ENCODE measurements at places on chromosomes 7 and 10.

DNA sequence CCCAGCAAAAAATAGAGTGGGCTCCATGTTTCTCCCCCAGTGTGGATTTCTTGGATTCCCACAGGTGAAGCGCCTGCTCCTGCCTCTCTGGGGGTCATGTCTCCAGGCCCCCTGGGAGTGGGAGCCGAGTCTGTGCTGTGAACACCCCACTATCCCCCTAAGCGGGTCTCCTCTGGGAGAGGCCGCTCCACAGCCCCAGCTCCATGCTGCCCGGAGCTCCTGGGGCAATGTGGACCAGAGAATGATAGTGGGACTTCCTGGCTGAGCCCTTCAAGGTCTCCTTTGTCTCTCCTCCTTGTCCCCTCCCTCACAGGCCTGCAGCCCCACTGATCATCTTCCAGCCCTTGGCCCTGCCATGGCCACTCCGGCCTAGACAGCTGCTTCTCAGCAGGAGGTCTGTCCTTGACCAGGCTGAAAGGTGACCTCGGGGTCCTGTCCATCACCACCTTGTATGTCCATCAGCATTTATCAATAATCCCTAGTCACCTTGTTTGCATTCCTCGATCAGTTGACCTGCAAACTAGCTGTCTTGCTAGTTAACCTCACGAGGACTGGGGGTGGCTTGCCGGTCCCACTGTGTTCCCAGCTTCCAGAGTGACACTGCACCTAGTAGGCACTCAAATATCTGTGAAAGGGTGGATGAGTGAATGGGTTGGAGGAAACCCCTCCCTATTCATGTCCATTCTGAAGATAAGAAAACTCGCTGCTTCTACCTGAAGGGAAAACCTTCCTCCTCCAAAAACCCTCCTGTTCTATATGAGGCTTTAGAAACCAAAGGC lies 776 bp upstream of the CALML3 start:
- DNase-seq: no peak

DNA sequence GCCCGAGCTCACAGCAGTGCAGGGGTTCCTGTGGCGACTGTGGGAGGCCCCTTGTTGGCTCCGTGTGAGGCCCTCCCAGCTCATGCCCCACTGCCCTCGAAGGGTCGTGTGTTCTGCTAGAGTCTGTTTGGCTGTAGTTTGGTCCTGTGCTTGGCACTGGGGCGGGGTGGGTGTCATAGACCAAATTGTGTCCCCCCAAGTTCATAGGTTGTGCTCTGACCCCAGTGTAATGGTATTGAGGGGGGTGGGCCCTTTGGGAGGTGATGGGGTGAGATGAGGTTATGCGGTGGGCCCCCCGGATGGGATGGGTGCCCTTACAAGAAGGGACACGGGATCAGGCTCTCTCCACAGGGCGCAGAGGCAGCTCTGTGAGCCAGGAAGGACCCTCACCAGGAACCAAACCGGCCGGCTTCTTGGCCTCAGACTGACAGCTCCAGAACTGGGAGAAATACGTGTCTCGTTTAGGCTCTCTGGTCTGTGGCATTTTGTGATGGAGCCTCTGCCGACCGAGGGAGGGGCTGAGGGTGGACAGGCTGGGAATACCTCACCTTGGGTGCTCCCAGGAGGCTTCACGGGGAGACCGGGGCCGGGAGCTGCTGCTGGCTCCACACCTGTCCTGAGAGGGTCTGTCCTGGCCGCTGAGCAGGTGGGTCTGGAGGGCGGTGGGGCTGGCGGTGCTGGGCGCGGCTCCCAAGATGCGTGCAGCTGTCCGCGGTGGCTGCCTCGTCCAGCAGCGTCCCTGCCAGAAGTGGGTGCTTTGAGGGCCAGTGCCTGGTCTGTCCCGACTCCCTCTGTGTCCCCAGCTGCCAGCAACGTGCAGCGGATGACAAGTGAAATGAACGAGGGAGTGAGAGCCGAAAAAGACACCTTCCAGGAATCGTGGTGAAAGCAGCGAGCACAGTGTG lies 89.4 kb downstream of the INPP5A start:
- no peak for DNase-seq

DNA sequence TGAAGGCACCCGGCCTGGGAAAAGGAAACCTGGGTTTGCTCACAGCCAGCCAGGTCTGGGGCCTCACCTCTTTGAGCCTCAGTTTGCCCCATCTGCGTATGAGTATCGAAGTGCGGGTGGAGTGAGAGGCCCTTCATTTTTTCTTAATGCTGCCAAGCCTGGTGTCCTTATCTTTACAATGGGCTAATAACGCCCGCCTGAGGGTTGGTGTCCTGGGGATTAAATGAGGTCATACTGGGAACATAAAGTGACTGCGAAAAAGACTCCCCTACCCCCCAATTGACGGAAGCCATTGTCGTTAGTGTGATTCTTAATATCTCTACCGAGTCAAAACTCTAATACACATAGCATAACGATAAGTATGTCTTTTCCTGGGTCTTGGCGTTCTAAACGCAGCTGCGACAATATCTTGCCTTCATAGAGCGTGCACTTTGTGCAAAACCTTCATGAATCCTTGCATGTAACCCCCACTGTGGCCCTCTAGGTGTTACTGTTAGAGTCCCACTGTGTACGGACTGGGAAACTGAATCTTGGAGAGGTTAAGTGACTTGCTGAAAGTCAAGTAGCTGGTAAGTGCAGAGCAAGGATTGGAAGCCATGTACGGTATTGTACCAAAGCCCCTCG lies 11.4 kb upstream of the GRB10 start:
- no peak for DNase-seq

DNA sequence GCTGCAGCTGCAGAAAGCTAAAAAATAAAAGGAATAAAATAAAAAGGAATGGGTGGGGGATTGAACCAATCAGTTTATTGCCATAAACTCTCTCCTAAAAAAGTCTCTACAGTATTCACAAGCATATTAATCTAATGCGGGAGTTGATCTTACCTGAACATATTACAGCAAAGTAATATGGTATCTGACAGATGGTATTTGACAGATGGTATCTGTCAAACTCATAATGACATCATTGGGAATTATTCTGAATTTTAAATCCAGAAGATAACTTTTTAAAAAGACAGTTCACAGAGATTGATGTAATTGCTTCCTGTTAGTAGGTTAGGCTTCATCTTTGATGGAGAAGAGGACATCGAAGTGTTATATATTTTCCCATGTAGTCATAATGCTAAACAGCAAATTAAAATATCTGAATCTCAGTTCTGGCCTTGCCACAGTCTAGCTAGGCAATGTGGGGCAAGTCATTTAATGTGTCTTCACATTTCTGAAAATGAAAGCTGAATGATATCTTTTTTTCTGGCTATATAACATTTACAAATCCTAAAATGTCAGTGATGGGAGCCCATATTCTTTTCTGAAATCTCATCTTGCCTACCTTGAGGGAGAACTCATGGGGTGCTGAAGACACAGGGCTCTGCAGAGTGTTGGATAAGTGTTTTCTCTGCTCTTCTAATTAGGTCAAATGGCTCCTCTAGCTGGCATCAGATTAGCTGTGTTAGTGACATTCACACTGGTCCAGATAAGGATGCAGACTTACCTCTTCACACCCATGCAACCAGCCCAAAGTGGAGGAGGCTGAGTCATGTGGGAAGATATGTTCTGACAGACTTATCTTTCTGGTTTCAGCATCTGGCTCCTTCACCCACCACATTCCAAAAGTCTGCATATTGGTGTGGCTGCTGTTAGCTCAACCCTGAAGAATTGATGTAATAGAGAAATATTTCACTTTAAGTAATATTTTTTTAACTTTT lies 2.1 kb upstream of the LIPM start:
- DNase-seq: peak; percentile 22

GRCh38 chr10:101364721-101365120 lies 10.8 kb downstream of the BTRC start:
- DNase-seq: no peak

- DNase-seq: no peak
These were observed 456.4 kb upstream of the PFKP start for GRCh38 chr10:2610946-2611345.

GRCh38 chr7:93219868-93220267 lies 6.4 kb downstream of the HEPACAM2 start:
- no peak for DNase-seq

DNA sequence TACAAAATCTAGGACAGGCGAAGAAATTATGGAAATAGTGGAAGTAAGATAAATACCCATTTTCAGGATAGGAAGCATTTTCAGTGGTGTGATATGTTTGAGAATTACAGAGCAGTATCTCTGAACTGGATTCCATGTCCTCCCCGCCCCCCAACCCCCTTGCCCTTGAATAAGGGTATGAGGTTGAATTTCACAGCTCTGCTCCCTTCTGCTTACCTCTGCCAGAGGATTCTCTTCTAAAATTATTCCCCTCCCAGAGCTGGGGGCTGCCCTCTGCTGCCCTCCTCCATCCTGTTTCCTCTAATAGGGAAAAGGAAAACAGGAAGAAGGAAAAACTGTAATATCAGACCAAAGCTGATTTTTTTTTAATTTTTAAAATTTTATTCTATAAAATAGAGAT lies 7.3 kb upstream of the CLCN1 start:
- no peak for DNase-seq

- DNase-seq: no peak
These were observed 2.2 kb downstream of the HPS6 start for GRCh38 chr10:102067091-102067916.

DNA sequence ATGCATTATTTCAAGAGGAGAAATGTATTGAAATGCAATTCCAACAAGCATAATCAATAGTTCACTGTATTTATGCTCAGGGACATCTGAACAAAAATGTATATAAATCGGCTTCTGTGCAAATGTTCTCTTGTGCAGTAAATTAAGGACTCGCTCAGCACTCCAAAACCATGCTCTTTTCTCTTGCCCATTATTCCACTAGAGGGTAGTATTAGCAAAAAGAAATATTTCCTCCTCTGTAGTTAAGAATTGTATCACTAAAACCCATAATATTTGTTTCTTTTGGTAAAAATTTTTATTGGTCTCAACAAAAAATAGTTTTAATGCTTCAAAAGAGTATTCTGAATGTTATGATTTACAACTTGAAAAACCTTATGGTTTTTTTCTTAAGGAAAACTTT lies 803.1 kb downstream of the PCDH15 start:
- DNase-seq: no peak

DNA sequence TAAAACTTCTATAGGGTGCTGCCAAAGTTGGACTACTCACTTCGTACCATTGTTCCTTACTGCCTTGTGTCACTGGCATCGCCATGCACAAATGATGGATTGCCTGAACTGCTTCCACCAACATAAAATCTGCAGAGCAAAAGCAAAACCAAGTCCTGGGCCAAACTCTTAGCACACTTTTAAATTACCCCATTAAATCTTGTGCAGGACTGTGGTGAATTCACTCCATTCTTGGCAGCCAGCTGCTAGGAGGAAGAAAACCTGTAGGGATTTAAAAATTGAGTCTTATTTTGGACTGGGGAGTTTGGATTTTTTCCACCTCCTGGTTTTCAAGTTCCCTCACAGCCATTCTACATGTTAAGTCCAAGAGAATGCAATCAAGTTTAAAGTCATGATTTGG lies 646.9 kb downstream of the SORCS3 start:
- no peak for DNase-seq

GRCh38 chr10:89355394-89355931 lies 22.4 kb upstream of the IFIT1B start:
- no peak for DNase-seq

DNA sequence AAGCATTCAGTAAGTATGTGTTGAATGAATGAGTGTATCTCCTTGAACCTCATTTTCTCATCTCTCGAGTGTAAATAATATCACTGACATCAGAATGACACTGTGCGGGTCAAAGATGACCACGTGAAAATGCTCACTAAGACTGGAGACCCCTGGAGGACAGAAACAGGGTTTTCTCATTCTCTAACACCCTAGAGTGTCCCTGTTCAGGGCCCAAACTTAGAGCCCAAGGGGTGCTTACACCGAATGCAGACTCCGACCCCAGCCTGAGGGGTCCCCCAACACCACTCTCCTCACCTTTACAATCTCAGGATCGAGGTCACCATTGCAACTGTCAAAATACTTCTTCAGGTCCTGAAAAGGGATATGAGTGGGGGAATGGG lies 1.4 kb downstream of the CDK5 start:
- no peak for DNase-seq

DNA sequence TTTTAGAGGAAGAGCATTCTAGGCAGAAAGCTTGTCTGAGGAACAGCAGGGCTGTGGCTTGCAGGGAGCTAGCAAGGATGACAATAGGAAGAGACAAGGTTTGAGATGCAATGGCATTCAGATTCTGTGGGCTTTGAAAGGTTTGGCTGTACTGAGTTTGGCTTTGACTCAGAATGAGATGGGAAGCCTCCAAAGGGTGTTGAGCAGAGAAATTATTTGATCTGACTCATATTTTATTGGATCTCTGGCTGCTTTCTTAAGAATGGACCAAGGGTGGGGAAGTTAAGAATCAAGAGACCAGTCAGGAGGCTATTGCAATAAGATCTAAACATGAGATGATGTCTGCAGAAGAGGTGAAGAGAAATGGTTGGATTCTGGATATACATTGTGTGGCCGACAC lies 273.2 kb downstream of the CDK14 start:
- DNase-seq: no peak

DNA sequence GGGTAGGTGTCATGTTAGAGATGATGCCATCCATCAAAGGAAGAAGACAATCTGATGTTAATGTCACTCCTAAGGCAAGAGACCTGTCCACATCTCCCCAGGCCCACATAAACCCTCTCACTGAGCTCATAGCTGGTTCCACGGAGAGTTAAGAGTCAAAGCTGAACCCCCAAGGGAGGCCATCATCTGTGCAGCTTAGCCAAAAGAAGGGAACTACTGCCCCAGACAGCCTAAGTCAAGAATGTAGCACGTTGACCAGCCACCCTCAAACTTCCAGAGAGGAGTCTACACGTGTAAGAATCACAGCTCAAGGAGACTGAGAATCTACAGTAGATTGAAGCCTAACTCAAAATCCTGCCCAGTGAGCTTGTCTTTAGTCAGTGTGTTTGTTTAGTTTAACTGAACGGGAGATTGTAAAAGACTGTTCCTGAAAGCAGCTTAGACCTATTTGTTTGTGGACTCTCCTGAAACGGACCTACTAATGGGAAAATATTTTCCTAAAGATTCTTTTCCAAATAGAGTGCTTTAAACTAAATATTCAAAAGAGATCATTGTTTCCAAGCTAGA lies 192.7 kb upstream of the NFE2L3 start:
- no peak for DNase-seq

DNA sequence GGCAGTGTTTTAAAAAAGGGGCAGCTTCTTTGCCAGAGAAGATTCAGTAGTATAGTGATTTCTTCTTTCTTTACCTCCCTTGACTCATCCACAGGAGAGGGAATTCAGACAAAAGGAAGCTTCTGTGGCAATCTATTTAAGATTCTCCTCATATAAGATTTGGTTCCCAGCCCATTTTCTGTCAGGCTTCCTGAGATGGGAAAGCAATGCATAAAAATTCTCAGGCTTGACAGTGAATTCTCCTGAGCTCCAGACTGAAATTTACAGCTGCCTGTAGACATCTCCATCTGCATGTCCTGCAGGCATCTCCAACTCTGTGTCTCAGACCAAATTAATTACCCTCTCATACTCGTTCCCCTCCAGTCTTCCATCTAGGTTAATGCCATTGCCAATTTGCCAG lies 72.8 kb downstream of the TSPAN12 start:
- no peak for DNase-seq

- DNase-seq: no peak
These were observed 118.1 kb downstream of the TPST1 start for GRCh38 chr7:66323114-66323796.

Data from activated T-cell treated with anti-CD3 and anti-CD28 coated beads, Interleukin-2, amount 50 U/mL, for 72 hours (primary cell).